ENCODE measurements at places on chromosomes 6 and 20.
A peak's percentile ranks its signal among the peaks of the same experiment; 100 is the strongest.

GRCh38 chr6:140462453-140463311 lies 1088.2 kb upstream of the CITED2 start:
- peak; percentile 90 for DNase-seq

- DNase-seq: no peak
Observed at GRCh38 chr6:42007286-42008137, 42.8 kb upstream of the TAF8 start.

DNA sequence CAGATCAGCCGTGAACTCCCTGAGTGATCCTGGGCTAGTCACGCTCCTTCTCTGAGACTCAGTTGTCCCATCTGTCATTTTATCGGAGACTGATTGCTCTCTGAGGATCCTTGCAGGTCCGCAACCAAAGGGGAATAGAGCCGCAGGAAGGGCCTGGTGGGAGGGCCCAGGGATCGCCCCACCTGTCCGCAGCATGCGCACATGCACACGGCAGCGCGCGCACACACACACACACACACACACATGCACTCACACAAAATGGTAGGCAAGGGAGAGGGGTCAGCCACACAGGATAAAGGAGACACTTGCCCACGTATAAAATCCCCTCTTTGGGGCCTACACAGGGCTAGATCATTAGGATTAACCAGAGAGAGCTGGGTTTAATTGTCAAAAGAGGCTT lies 95.6 kb upstream of the FOXP4 start:
- no peak for DNase-seq

GRCh38 chr20:55135923-55136322 lies 660.5 kb downstream of the DOK5 start:
- DNase-seq: no peak
